CMK (cell line): ENCODE measurements at places on chromosomes 5 and 9.

- DNase-seq = no peak
Observed at GRCh38 chr5:5644249-5644648, 221.8 kb downstream of the ICE1 start.

DNA sequence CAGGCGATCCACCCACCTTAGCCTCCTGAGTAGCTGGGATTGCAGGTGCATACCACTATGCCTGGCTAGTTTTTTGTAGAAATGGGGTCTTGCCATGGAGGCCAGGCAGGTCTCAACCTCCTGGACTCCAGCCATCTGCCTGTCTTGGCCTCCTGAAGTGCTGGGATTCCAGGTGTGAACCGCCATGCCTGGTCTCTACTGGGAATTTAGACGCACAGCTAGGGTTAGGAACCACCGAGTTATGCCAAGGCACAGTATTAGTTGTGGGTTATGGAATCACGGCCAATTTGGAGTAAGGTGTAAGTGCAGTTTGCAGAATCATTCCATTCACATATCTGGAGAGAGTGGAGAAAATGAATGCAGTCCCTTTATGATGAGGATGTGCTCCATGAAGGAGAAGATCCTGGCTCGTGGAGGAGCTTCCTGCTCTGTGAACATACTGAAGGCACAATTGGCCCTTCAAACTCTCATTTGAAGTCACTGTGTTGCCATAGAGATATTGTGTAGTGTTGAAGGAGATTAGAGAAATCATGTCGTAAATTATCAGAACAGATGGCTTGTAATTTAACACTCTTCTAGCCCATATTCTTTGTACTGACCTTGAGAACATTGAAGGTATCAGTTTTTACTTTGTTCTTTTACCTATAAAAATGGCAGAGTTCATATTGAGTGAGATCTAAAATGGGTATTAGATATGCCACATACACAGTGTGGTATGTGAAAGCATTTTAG is 18.8 kb downstream of the TRIO start:
- DNase-seq = no peak

DNA sequence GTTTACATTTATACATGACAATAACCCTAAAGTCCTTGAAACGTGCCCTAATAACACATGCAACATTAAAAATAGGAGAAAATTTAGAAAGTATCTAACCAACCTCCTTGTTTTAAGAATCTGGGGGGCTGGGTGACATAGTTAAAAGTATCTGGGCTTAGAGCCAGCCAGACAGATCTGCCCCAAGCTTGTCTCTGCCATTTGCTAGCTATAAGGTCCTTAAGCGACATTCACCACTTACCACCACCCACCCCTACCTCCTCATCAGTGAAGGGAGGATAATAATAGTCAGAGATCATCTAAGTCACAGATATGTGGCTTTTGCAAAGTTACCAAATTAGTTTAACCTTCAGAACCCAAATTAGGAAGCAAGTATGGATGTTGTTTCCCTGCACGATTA is 33.8 kb upstream of the CAST start:
- no peak for DNase-seq

GRCh38 chr5:54792611-54793404 is 192.6 kb downstream of the ESM1 start:
- DNase-seq = no peak

- DNase-seq = no peak
Observed at GRCh38 chr5:57698802-57699201, 216.2 kb upstream of the ACTBL2 start.

- no peak for DNase-seq
Observed at GRCh38 chr5:58786035-58786434, 203.2 kb downstream of the RAB3C start.

- no peak for DNase-seq
Observed at GRCh38 chr9:97660847-97661246, 27.2 kb downstream of the NCBP1 start.

- DNase-seq = no peak
Observed at GRCh38 chr5:138470322-138471051, 5.2 kb downstream of the EGR1 start.

GRCh38 chr5:73143716-73144115 is 23.3 kb downstream of the TMEM171 start:
- DNase-seq = no peak

DNA sequence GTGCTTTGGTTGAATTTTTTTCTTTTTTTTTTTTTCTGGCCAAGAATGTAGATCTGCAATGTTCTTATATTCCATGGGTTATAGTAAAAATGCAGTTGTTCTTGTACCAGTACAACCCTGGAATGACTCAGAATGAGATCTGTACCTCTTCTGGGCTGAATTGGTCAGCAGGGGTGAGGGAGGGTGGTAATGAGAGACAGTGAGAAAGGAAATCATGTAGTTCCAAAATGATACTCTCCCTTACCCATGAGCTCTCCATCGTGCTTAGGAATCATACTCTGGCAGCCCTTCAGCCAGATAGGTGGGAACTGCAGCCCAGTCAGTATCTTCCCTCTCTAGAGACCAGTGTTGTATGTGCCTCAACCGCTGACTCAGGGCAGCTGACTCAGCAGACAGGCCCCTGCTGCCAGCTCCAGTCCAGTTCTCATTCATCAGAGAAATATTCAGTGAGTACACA is 2.1 kb upstream of the GLIS3 start:
- DNase-seq = no peak

GRCh38 chr5:78127875-78128274 is 166.6 kb downstream of the AP3B1 start:
- DNase-seq = no peak

- DNase-seq = no peak
Observed at GRCh38 chr5:27906931-27907601, 868.7 kb upstream of the CDH9 start.

DNA sequence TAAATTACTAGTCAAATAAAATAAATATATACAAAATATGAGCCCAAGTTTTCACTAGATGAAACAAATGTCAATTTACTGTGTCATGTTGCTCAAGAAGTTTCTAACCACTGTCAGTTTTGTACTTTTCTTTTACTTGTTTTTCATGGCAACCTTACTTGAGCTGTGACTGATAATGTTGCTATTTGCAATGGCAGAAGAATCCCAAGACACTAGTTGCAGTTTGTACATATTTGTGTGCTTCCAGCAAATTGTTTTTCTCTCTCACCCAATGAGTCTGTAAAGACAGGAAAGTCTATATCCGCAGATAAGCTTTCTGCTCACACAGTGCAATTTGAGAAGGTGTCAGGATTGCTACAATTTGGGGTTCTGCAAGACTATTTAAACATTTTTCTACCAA is 338.6 kb upstream of the PCSK5 start:
- DNase-seq = no peak

- no peak for DNase-seq
Observed at GRCh38 chr5:40041452-40041851, 616.7 kb upstream of the DAB2 start.

GRCh38 chr5:176365351-176366231 is at the start of gene ARL10:
Gene ARL10 (plus strand): TSS chr5:176365487. CDS start chr5:176365564, 77 bp downstream.
- DNase-seq = no peak

- DNase-seq = no peak
Observed at GRCh38 chr5:163730206-163730756, 224.9 kb downstream of the MAT2B start.

DNA sequence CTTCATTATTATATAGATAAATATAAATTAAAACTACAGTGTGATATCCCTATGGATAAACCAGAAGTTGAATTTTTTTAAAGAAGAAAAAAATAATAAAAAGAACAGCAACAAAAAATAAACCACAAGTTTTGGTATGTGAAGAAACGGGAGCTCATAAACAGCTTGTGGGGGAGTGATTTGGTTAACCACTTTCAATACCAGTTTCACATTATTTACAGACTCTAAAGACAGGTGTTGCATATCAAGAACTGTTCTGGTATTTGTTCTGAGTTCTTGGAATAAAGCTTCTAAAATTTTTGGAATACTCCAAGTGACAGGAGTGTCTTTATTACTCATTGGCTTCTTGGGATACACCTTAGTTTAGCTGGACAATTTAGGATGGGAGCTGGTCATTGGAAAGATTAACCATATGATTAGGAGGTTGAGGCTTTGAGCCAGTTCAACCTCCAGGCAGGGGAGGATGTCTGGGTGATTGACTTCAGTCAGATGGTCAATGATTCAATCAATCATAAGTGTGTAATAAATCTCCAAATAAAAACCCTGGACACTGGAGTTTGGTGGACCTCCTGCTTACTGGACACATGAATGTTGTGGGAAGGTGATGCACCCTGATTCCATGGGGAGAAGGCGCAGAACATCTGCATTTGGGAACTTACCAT is 2223.1 kb upstream of the C9orf72 start:
- no peak for DNase-seq

- no peak for DNase-seq
Observed at GRCh38 chr9:5915438-5915837, 24.7 kb downstream of the MLANA start.

- no peak for DNase-seq
Observed at GRCh38 chr5:55699041-55699688, 13.0 kb downstream of the SLC38A9 start.

DNA sequence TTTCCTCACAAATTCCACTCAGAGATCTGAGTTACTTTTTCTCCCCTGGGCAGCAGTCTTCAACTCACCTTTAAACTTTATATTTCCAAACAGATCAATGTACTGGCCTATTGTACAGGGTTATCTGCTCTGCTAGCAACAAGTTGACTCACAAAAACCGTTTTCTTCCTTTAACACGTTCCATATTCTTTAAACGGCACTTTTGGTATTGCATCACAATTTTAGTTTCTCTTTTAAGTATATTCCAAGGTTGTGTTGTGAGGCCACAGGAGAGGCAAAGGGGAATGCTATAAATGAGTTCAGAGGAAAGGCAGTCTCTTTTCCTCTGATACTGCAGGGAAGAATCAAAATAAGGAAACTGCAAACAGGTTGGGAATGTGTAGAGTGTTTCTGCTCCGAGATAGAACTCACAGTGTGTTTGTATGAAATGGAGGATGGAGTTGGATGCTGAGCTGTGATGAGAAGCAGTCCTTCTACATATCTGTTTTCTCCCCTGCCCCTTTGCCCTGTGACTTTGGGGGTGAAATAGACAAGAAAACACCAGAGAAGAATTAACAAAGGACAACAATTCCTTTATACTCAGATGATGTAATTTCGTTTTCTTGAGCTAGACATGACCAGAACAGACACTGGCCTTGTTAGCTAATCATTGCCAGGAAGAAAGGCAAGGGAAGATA is 9.9 kb upstream of the ALDOB start:
- no peak for DNase-seq

- peak; percentile 17 for DNase-seq
Observed at GRCh38 chr9:117644133-117644931, 59.9 kb upstream of the TLR4 start.

- DNase-seq = no peak
Observed at GRCh38 chr9:89786655-89787054, 181.8 kb downstream of the GADD45G start.

- no peak for DNase-seq
Observed at GRCh38 chr5:2921651-2922050, 170.2 kb upstream of the IRX2 start.

DNA sequence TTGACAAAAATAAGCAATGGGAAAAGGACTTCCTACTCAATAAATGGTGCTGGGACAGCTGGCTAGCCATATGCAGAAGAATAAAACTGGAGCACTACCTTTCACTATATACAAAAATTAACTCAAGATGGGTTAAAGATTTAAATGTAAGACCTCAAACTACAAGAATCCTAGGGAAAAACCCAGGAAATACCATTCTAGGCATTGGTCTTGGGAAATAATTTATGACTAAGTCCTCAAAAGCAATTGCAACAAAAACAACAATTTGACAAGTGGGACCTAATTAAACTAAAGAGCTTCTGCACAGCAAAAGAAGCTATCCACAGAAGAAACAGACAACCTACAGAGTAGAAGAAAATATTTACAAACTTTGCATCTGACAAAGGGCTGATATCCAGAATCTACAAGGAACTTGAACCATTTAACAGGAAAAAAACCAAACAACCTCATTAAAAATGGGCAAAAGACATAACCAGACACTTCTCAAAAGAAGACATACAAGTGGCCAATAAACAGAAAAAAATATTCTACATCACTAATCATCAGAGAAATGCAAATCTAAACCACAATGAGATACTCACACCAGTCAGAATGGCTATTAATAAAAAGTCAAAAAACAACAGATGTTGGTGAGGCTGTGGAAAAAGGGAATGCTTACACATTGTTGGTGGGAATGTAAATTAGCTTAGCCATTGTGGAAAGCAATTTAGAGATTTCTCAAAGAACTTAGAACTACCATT is 75.2 kb upstream of the CPEB4 start:
- DNase-seq = no peak

DNA sequence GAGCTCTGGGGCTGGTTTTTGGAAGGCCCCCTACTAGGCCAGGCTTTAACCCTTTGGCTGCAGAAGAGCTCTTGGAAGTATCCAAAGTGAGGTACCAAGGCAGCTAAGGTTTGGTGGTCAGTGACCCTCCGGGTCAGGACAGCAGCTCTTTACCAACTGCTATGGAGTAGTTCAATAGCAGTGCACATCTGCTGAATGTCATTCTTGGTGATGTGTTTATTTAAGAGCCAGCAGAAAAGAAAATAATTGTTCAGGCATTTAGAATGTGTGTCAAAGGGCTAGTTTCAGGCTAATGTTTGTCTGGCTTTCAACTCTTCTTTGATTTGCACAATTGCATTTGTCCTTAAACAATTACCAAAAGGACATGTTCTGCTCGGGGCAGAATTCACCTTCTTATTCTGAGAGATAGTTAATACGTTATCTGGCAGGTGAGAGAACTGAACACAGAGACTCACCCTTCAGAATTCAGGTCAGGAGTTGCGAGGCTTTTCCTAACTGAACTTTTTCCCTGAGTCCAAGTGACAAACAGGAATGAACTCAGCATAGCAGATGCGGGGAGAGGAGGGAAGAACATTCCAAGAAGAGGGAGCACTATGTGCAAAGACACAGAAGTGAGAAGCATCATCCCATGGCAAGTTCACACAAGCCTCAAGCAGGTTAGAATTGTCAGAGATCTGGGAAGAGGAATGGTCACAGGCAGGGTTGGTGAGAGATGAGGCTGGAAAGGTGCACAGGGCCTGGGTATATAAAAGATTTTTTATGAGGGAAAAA is 556.7 kb upstream of the TLE4 start:
- DNase-seq = no peak

DNA sequence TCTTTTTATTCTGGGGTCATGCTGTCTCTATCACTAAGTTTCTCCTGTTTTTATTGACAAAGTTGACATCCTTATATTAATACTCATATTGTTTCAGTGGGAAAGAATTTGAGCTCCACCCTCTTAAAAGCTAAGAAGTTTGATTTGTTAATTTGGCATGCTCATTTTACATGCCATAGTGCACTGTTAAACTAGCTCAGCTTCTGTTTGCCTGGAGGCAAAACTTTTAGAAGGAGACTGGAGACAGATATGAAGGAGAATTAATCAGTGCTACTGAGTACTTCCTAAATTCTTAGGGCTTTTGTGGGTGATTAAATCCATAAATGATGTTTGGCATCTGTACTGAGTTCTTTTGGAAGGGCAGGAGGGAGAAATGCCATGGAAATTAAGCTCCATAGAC is 138.9 kb downstream of the NTRK2 start:
- DNase-seq = no peak

- DNase-seq = no peak
Observed at GRCh38 chr5:135517631-135518030, 18.1 kb downstream of the NEUROG1 start.
